ENCODE measurements at places on chromosomes 12 and 14. TPM values are rescaled to one million over a fixed set of nuclear protein-coding genes. Genes with fewer than 3 reads are reported as not detected.

Gene GALNT16
- total RNA-seq, result 15.2 TPM

Gene BIN2
- not detected for total RNA-seq

Gene GUCY2C
- total RNA-seq, result not detected

Gene ANP32D
- not detected for total RNA-seq

Gene DPPA3
- not detected for total RNA-seq

Gene NFATC4
- total RNA-seq, result 117 TPM

Gene GPR132
- total RNA-seq, result 2.0 TPM

Gene TAS2R50
- total RNA-seq, result 1.9 TPM

Gene CHURC1
- 28.9 TPM for total RNA-seq

Gene OR10P1
- total RNA-seq, result not detected

Gene NPFF
- total RNA-seq, result not detected

Gene AP5M1
- 18.9 TPM for total RNA-seq

Gene HSPA2
- 2.4 TPM for total RNA-seq

Gene R3HDM2
- total RNA-seq, result 27.4 TPM

Gene SPIC
- total RNA-seq, result not detected

Gene PLA2G1B
- not detected for total RNA-seq

Gene SLC5A8
- not detected for total RNA-seq

Gene TEX22
- 2.5 TPM for total RNA-seq

Gene SLCO1B3
- total RNA-seq, result not detected

Gene CIROP
- 0.15 TPM for total RNA-seq

Gene AMHR2
- 60.0 TPM for total RNA-seq

Gene EDDM3A
- not detected for total RNA-seq

Gene TAS2R20
- 3.6 TPM for total RNA-seq

Gene KRT72
- total RNA-seq, result not detected

Gene SOAT2
- total RNA-seq, result 0.57 TPM

Gene NKX2-1
- total RNA-seq, result not detected

Gene A2ML1
- not detected for total RNA-seq

Gene PRH2
- total RNA-seq, result not detected

Gene PROX2
- not detected for total RNA-seq

Gene TAMALIN
- total RNA-seq, result 12.5 TPM
